ENCODE measurements at places on chromosomes 3 and 15. TPM values are rescaled to one million over a fixed set of nuclear protein-coding genes. Genes with fewer than 3 reads are reported as not detected.

The ZBTB20 gene
- total RNA-seq = 81.5 TPM

The FOXB1 gene
- not detected for total RNA-seq

The STRIT1 gene
- total RNA-seq = not detected

The CNTN4 gene
- 5.5 TPM for total RNA-seq

The SKIC8 gene
- 20.3 TPM for total RNA-seq

The ACAN gene
- 0.14 TPM for total RNA-seq

The FRMD5 gene
- total RNA-seq = 1.5 TPM

The SLC6A20 gene
- 7.2 TPM for total RNA-seq

The PLSCR5 gene
- not detected for total RNA-seq

The C15orf62 gene
- 0.12 TPM for total RNA-seq

The IMPG2 gene
- 0.12 TPM for total RNA-seq

The GHSR gene
- not detected for total RNA-seq

The CMTM7 gene
- 7.4 TPM for total RNA-seq

The ROPN1 gene
- not detected for total RNA-seq

The BTBD1 gene
- 16.6 TPM for total RNA-seq

The TTLL13 gene
- total RNA-seq = 0.39 TPM

The IL17RB gene
- 6.7 TPM for total RNA-seq

The IQSEC1 gene
- 20.5 TPM for total RNA-seq

The PTPN23 gene
- 19.0 TPM for total RNA-seq

The MEIS2 gene
- total RNA-seq = 16.7 TPM

The OXTR gene
- total RNA-seq = 0.20 TPM

The EEF1AKMT4 gene
- 2.0 TPM for total RNA-seq

The ITIH1 gene
- 0.35 TPM for total RNA-seq

The EFCAB12 gene
- 0.63 TPM for total RNA-seq

The MRPL47 gene
- 7.5 TPM for total RNA-seq

The MON1A gene
- total RNA-seq = 4.5 TPM

The SH2D7 gene
- total RNA-seq = 1.8 TPM

The CCNB2 gene
- total RNA-seq = 1.1 TPM

The CLDN18 gene
- total RNA-seq = 8.1 TPM

The ARPP21 gene
- not detected for total RNA-seq

All from pancreas (tissue), 10 donors.